Thyroid gland (tissue), 4 donors: ENCODE measurements at places on chromosomes 5 and 9.
A peak's percentile ranks its signal among the peaks of the same experiment; 100 is the strongest.

- DNase-seq = no peak
These were observed 19.2 kb upstream of the PLIN2 start for GRCh38 chr9:19146441-19147024.

DNA sequence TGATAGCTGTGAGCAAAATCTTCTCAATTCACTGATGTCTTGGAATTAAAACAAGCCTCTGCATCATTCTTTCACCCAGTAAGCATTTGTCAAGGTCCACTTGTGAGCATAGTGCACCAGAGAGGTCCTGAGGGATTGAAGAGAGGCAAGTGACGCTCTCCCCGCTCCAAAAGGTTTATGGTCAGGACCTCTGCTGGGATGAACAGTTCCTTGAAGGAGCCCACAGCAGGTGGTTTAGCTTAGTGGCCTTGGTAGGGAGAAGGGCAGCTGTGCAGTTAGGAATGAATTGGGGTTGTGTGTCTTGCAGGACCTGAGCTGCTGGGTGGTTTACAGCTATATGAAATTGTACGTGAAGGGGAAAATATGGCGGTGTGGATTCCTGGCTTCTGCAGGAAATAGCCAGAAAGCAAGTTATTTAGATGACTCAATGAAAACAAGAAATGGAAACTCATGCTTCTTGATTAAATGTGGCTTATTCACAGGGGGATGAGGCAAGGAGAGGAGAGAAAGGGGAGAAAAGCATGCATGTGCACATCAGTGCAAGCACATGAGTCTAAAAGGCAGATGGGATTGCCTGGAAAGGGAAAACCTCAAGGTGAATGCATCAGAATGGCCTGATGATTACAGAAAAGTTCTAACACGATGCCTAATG, 42.0 kb downstream of the SUB1 start:
- DNase-seq = no peak

DNA sequence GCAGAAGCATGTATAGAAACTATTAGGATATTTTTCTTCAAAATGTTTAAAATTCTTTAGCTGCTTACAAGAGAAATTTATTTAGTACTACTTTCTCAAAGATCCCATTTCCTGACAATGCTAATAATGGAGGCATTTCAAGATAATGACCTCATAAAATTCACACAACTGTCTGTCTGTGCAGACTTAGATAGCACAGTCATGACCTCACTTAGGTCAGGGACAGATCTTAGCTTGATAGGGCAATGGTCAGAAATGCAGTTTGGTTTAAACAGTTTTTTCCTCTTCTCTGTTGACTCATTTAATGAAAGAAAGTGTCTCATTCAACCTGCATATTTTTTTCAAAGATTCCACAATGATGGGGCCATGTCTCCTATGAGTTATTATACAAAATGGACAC, 128.4 kb downstream of the GRIA1 start:
- DNase-seq = no peak

DNA sequence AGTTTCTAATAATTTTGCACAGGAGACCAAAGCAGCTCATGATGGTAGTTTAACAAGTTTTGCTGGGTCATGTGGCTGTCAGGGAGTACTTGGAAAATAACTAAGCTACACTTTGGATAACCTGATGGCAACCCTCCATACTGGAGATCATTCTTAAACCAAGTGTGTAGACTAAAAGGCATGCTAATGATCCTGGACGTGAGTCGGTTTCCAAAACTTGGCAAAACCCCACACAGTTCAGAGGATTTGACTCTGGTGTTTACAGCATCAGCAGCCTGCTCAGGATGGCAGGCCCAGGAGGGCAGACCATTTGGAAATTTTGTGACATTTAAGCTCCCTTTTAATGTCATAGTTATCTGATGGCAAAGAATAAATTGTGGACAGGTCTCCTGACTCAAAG, 196.5 kb upstream of the EFNA5 start:
- DNase-seq = no peak

DNA sequence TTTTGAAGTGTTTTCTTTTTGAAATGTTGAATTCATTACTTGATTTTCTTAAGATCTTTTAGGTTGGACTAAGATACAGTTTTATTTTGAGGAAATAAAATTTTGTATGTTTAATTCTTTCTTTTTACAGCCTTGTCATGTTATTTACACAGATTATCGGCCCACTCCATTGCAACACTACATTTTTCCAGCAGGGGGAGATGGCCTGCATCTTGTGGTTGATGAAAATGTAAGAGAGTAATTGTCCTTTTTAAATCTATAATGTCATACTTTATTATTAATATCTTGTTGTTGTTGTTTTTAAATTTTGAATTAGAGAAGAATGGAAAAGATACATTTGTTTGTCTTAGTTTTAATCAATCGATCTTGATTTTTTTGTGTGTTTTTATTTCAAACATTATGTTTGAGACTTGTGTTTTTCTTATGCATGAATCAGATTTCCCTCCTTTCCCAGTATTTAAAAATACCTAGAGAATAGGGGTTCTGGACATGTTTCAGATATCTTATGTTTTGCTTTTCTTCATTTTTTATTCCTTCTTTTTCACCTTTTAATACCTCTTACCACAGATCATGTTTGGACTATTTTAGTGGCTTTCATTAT, 36.7 kb downstream of the MTREX start:
- peak; percentile 68 for DNase-seq

DNA sequence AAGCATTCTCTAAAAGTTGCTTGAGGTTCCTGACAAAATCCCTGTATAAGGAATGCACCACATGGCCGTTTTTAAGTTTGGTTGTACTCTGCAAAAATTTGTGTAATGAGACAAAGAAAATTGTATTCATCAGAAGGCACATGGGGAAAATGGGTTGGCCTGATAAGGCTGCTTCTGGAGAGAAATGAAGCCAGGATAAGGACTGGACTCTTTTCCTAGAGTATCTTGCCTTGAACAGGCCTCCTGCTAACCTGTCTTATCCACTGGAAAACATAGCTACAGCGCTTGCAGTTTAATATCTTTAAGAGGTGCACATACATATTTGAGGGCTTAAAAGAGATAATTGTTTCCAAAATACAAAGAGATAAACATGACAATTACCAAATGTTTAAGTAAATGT, 41.4 kb upstream of the IFNK start:
- no peak for DNase-seq

DNA sequence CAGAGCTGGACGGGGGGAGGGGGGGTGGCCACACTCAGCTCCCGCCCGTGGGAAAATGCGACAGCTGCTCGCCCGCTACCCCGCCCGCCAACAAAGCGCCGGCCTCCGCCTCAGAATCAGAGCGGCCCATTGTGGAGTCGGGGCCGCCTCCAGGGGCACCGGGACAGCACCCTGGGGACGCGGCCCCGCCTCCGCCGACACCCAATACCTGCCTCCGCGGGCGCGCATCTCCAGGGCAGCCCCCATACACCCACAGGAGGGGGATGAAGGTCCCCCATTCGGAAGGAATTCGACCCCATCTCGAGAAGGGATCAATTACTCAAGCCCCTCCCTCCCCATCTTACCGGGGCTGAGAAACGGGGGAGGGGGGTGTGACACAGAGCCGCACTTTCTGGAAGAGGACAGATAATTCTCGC, 1.3 kb downstream of the NOTCH1 start:
- peak; percentile 47 for DNase-seq

DNA sequence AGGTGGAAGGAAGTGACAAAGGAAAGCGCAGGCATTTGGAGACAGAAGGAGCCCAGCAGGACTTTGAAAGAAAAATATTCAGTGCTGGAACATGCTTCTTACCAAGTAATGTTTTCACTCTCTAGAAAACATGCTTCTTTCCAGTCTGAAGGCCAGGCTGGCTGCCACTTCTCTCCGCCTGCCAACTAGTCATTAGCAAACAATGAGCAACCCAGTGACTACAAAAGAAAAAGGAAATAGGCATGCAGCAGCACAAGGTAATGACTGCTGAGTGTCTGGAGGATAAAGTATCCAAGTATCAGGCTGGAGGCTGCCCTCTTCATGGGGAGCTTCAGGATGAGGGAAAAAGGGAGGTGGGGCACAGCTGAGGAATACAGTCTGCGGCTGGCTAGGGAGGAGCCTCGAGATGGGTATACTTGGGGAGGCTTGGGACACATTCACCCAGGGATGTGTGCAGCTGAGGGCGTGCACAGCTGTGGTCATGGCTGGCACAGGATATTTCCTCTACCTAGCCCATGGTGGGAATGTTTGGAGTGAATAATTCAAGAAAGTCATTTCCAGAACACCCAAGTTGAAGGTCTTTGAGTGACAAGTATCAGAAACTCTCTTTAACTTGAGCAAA, 161.5 kb upstream of the KIF2A start:
- peak; percentile 77 for DNase-seq

- no peak for DNase-seq
These were observed 60.8 kb downstream of the PDE4D start for GRCh38 chr5:59832577-59833301.

DNA sequence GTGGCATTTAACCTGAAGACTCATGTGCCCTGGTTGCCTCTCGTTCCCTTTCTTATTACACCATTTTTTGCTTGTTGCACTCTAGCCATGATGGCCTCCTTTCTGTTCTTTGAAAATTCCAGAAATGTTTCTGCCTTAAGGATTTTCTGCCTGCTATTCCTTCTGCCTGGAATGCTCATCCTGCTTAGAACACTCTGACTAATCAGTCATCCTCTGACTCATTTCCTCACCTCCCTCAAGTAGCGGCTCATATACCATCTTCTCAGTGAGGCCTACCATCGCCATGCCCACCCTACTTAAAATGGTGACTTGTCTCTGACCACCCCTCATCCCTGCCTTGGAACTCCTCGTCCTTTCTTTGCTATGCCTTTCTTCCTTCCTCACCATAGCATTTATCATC, 68.8 kb downstream of the KIF4B start:
- DNase-seq = no peak

DNA sequence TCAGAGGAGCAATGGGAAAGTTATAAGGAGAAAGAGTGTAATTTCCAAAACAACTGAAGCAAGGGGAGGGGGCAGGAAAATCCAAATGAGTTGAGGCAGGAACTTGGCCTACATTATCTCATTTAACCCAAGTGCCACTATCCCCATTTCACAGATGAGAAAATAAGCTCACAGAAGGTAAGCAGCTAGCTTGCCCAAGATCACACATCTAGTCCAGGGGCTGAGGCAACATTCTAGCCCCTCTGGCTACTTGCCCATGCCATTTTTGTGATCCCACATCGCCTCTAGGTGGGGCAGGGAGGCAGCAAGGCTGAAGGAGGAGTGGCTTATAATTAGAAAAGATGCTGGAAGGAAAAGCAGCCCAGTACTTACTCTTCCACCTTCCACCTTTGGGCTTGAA, 2.6 kb upstream of the PSIP1 start:
- no peak for DNase-seq

GRCh38 chr5:175253597-175253996, 190.4 kb downstream of the DRD1 start:
- no peak for DNase-seq

DNA sequence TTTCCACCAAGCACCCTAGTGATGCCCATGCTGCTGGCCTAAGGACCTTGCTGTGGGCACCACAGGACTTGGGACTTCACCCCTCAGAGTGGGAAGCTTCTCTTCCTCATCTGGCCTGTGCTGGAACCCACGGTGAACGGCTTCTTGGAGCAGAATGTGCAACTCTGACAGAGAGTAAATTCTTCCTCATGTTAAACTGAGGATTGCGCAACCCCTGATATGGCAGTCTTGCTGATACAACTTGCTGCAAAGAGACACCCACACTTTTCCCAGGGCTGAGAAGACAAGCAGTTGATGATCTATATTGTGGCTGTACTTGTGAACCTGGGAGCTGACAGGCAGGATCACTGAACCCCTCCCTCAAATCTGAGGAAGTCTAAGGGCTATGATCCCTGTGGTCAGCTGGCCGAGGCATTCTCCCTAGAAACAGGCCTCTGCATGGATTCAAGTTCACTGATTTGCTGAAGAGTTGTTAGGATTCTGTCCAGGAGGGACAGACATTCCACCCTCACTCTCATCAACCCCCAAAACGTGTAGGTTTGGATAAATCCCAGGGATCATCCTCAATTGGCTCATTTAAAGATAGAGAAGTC, 307.2 kb downstream of the MTRR start:
- DNase-seq = no peak

DNA sequence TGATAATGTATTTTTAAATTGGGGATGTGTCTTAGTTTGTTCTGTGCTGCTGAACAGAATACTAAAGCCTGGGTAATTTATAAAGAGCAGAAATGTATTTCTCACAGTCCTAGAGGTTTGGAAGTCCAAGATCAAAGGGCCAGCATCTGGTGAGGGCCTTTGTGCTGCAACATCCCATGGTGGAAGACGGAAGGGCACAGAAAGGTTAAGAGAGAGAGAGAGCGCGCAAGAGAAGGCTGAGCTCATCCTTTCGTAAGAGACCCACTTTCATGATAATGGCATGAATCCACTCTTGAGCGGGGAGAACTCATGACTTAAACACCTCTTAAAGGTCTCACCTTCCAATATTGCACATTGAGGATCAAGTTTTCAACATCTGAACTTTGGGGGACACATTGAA, 79.1 kb upstream of the GOLM1 start:
- no peak for DNase-seq

- no peak for DNase-seq
These were observed 47.5 kb upstream of the CLK4 start for GRCh38 chr5:178674334-178674733.

DNA sequence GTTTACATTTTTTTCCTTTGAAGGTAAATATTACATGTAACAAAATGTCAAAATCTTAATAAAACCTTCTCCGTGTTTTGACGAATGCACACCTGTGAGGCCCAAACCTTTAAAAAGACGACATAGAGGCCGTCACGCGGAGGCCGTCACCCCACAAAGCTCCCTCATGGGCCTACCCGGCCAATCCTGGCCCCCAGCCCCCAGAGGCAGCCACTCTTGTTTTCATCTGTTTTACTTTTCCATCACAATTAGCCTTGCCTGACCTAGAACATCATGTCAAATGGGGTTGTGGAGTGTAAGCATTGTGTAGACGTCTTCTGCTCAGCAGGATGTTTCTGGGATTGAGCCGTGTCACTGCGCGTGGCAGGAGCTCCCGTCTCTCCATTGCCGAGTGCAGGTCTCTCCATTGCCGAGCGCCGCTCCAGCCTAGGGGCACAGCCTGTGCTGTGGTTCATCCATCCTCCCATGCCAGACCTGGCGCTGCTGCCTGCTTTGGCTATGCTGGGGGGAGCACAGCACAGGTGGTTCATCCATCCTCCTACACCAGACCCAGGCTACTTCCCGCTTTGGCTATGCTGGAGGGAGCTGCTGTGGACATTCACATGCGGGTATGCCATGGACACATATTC, 52.2 kb upstream of the IRX4 start:
- no peak for DNase-seq

DNA sequence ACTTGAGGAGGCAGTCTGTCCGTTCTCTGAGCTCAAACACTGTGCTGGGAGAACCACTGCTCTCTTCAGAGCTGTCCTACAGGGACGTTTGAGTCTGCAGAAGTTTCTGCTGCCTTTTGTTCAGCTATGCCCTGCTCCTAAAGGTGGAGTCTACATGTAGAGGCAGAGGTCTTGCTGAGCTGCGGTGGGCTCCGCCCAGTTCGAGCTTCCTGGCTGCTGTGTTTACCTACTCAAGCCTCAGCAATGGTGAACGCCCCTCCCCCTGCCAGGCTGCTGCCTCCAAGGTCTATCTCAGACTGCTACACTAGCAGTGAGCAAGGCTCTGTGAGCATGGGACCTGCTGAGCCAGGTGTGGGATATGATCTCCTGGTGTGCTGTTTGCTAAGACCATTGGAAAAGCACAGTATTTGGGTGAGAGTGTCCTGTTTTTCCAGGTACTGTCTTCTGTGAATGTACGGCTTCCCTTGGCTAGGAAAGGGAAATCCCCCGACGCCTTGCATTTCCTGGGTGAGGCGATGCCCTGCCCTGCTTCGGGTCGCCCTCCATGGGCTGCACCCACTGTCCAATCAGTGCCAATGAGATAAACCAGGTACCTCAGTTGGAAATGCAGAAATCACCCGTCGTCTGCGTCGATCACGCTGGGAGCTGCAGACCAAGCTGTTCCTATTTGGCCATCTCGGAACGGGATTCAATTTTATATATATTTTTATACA, 58.5 kb downstream of the CNTRL start:
- DNase-seq = peak; percentile 6
